ENCODE measurements at places on chromosomes 3 and 15. TPM values are rescaled to one million over a fixed set of nuclear protein-coding genes. Genes with fewer than 3 reads are reported as not detected.

Gene PLA2G4D
- polyA plus RNA-seq = not detected

Gene MOBP
- not detected for polyA plus RNA-seq

Gene POLR2H
- polyA plus RNA-seq = 56.6 TPM

Gene DTX3L
- polyA plus RNA-seq = 14.8 TPM

Gene SPSB4
- polyA plus RNA-seq = not detected

Gene CHDH
- polyA plus RNA-seq = not detected

Gene CCR8
- polyA plus RNA-seq = 5.6 TPM

DNA sequence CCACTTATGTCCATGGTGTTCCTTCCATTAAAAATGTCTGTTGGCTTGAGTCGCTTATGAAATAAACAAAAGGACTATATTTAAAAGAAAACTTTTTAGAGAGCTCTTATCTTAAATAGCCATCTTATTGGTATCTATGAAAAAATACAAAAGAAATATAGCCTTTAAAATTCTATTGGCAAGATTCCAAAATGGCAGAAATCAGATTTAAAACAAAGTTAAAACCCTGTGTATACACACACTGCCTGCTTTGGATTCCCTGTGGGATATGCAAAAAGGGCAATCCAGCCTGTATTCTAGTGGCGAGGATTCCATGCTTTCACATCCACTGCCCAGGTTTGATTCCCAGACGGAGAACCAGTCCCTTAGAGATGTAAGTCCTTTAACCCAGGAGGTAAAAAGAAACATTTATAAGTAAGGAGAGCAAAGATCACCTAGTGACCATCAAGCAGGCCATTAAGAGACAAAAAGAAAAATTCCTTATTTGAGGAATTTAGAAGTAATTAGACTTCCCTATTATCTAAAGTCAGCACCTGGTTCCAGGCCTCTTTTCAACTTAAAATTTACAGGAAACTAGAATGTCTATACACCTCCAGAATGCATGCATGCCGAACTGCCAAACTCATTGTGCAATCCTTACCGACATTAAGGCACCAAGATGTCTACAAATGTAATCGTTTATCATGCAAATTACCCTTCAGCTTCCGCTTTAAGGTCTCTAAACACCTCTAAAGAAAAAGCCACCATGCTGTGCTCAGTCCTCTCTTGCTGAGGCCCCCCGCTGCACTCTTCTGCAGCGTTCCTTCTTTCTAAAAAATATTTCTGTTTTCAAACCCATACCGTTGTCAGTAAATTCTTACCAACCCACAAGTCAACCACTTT lies 69.6 kb upstream of the STRIT1 start:
- DNase-seq = no peak

GRCh38 chr3:90007778-90008499 lies 900.5 kb downstream of the EPHA3 start:
- DNase-seq = no peak

- no peak for DNase-seq
Observed at GRCh38 chr3:37531066-37531720, 330.5 kb upstream of the CTDSPL start.

DNA sequence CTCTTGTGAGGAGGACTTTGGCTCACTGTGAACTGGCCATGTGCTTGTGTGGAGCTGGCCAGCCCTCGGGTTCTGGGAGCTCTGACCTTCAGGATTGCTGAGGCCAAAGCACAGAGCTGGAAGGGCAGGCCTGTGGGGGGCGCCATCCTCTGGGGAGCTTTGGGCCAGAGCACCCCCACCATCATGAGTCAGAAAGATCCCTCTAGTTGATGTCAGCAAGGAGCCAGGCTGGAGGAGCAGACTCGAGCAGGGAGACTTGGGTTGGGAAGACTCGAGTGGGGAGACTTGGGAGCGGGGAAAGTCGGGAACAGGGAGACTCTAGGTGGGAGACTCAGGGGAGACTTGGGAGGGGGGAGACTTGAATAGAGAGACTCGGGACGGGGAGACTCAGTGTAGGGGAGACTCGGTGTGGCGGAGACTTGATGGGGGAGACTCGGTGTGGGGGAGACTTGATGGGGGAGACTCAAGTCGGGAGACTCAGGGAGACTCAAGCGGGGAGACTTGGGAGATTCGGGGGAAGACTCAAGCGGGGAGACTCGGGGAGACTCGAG lies 37.7 kb upstream of the PLXNA1 start:
- DNase-seq = no peak

GRCh38 chr3:13515786-13516759 lies 32.9 kb upstream of the FBLN2 start:
- no peak for DNase-seq

GRCh38 chr3:171646357-171647133 lies 163.7 kb downstream of the PLD1 start:
- peak; percentile 6 for DNase-seq

DNA sequence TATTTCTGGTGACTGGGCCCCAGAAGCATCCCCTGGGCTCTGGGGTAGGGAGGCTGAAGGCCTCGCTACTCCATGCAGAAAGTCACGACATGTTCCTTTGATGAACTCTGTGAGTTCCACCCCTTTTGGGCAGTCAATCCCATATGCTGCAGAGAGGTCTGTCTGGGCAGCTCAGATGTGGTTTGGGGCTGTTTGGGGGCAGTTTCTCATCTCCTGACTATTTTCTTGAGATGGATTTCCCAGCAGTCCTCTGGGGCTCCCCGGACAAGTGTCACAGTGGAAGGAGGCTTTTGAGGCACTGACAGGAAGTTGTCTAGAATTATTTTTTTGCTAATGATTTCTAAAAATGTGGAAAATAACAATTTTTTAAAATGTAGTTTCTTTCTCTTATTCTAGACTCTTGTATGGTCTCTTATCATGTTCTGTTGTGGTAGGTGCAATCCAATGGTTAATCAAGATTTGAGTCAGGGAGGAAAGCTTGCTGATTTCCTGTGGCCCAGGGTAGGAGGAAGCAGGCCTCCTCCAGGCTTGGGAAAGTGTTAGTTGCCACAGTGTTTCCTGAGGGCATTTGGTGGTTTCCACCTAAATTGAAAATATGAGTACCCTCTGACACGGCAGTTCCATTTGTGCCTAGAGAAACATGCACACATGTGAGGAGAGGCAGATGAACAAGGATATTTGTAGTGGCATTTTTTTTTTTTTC lies 19.9 kb upstream of the TATDN2 start:
- DNase-seq = no peak

GRCh38 chr3:37773911-37774310 lies 87.8 kb upstream of the CTDSPL start:
- DNase-seq = no peak

GRCh38 chr3:176934698-176935097 lies 262.6 kb downstream of the TBL1XR1 start:
- no peak for DNase-seq

GRCh38 chr3:41216993-41217392 lies 17.7 kb downstream of the CTNNB1 start:
- DNase-seq = no peak

GRCh38 chr3:62361824-62362223 lies 11.5 kb downstream of the FEZF2 start:
- DNase-seq = no peak

- DNase-seq = no peak
Observed at GRCh38 chr3:111210003-111210711, 138.5 kb downstream of the NECTIN3 start.

DNA sequence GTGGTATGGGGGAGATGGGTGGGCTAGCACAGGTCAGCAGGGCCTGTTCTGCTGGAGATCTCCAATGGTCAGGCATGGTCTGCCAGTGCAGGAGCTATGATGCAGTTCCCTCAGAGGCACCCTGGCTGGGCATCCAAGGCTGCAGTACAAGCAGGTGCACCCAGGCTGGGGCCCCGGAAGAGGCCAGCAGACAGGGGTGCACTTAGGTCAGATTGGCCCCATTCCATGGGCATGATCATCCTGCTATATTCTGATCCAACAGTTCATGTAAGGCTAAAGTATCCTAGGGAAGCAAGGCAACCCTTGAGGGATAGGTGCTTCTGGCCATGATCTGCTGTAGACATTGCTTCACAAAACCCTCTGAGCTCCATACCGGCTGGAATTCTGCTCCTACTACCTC lies 53.5 kb downstream of the STRIT1 start:
- no peak for DNase-seq

DNA sequence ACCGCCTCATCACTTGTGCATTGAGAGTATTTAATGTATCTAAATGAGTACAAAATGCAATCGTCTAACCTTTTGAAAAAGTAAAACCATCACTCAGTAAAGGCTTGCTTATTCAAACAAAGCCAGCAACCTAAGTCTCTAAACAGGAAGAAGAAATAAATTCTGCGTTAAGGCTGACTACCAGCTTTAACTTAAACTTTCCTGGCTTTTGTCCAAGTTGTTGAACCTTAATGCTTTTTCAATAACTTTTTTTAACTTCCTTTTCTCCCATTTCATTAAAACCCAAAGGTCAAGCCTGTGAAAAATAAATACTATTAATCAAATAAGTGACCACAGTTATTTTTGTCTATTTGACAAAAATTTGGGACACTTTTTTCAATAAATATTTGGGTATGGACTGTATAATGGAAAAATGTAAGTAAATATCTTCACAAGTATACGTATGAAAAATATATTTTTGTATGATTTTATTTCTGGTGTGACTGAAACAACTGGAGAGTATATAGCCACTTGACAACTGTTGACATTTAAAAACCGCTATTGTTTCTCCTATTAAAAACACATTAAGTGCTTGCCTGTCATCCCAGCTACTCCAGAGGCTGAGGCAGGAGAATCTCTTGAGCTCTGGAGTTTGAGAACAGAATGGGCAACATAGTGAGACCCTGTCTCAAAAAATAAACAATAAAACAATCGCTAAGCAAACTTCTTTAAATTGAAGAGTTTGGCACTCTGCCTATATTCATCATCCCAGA lies 2.9 kb downstream of the KLHL24 start:
- no peak for DNase-seq

GRCh38 chr3:189146848-189147247 lies 24.9 kb upstream of the TPRG1 start:
- no peak for DNase-seq

GRCh38 chr3:72629191-72629631 lies 219.0 kb downstream of the SHQ1 start:
- DNase-seq = no peak

- DNase-seq = peak; percentile 35
Observed at GRCh38 chr15:76336254-76337058, at the start of gene ISL2. TSS of gene ISL2 (plus strand) at chr15:76336773. CDS start at chr15:76336884, 111 bp downstream.
